ENCODE measurements at places on chromosomes 7 and 10.
A peak's percentile ranks its signal among the peaks of the same experiment; 100 is the strongest.

DNA sequence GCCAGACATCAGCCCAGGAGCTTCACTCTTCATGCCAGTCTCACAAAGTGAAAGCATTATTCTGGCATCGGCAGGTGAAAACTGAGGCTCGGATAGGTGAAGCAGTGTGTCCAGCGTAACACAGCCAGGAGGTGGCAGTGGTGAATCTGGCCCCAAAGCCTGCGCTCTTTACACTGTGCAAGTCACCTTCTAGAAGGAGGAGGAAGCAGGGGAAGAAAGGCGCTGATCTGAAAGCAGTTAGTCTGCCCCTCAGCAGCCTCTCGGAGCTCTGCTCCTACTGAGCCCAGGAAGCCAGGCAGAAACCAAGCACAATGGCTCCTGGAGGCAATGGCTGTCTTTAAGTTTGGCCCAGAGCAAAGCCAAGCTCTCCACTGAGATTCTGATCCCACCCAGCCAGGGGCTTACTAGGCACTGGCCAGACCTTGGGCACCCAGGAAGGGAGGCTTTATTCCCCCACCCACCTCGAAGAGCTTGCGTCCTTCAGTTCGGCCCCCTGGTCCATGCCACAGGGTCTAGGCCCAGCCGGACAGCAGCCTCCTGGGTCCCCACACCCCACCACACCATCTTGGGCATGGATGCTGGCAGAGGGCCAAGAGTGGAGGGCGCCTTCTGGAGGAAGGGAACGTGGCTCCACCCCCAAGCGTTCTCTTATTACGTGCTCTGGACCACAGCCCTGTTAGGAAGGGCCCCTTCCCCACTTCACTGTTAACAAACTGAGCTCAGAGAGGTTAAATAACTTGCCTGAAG, 104.5 kb downstream of the GRID1 start:
- DNase-seq = no peak

DNA sequence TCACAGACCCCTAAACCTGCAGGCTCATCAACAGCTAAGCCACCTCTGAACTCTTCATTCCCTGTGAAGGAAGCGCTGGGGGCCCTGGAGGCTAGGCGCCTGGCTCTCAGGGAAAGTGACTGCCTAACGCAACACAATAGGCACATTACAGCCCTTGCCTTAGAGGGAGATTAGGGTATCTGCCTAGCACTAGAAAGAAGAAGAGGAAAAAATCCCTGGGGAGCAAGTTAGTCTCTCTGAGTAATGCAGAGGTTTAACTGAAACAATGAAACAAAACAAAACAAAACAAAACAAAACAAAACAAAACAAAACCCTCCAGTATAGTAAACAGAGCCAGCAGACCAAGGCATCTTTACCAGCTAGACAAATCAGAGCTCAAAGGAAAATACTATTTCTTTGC, 2.6 kb downstream of the ZNF777 start:
- DNase-seq = no peak

DNA sequence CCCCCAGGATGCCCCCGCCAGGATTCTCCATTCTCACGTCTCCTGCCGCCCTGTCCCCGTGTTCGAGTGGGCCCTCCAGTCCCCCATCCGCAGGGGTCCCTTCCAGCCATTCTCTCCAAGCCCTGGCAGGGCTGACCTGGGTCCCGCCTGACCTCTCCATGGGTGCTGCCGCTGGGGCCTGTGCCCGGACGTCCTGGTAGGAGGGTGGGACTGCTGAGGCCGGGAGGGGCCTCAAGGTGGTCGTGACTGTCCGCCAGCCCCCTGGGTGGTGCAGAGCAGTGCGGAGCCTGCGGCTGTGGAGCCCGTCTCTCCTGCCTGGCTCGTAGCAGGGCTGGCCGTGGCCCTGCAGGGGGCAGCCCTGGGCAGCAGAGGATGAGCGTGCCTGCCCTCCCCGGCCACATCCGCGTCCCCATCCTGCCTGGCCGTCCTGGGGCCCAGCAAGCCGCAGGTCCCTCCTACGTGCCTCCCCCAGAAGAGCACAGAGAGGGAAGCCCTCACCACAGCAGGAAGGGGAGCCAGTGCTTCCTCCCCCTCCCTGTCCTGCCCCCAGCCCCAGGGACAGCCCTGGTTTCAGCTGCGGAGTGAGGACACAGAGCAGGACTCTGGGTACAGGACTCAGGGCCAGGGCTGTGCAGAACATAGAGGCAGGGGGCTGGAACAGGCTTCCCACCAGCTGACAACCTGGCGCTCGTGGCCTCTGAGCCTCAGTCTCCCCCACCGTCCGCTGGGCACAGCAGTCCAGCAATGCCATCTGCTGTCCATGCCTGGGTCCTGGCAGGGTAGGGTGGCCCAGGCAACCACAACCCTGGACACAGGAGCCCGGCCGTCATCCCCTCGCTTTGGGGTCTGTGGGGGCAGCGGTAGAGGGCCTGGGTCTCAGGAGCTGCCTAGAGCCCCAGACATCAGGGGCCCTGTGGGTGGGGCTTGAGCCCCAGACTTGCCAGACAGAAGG, 1.5 kb upstream of the GRIFIN start:
- DNase-seq = peak; percentile 63

- DNase-seq = no peak
These were observed 34.8 kb downstream of the DNAJB9 start for GRCh38 chr7:108604307-108605077.

- DNase-seq = no peak
These were observed 80.9 kb upstream of the PARD3 start for GRCh38 chr10:34895977-34896376.

GRCh38 chr7:81687062-81687461, 82.8 kb downstream of the HGF start:
- DNase-seq = no peak

DNA sequence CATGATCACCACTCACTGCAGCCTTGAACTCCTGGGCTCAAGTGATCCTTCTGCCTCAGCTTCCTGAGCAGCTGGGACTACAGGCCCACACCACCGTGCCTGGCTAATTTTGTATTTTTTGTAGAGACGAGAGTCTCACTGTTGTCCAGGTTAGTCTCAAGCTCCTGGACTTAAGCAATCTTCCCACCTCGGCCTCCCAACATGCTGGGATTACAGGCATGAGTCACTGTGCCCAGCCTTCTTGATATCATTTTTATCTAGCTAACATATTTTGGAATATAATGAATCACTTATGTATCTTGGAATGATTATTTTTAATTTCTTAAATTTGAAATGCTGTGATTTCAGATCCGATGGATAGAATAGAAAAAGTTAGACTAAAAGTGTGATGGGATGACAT, 18.4 kb downstream of the ARL4A start:
- DNase-seq = no peak

DNA sequence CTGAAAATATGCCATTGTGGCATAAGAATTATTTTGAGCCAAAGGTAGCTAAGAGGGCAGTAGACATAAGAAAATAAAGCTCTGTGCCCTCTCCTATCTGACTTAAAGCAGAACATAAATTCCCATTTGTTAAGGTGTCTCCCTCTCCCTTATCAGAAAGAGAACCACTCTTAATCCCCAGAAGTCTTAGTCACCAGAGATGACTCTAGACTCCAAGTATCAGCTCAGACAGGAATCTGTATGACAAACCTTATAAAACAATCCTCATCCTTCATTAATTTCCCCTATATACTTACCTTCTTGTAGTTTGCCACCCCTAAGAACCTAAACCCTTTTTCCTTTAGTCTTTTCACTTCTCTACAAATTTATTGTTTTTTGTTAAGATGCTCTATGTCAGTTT, 21.8 kb upstream of the PIP4K2A start:
- DNase-seq = peak; percentile 27

- peak; percentile 59 for DNase-seq
These were observed 43.3 kb downstream of the ETV1 start for GRCh38 chr7:13946181-13946580.

- no peak for DNase-seq
These were observed 10.7 kb downstream of the NRP1 start for GRCh38 chr10:33323721-33324120.

- peak; percentile 93 for DNase-seq
These were observed 2.9 kb upstream of the HKDC1 start for GRCh38 chr10:69217119-69217754.

- no peak for DNase-seq
These were observed 104.0 kb upstream of the NANOS1 start for GRCh38 chr10:118925404-118926071.

DNA sequence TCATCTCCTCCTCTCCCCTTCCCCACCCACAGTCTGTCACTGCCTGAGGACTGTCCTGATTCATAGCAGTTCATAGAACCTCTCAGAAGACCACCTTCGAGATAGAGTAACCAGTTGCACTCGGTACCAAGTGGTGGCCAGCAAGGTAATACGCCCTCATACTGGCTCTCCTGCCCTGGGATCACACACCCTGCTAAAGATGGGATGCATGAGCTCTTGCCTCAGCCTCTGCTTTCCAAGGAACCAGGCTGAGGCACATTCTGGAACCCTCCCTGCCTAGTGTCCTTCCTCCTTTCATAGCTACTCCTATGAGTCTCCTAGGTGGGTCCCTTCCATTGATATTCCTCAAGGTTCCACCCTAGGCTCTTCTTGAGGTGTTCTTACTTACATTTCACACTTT, 15.5 kb downstream of the CFAP43 start:
- no peak for DNase-seq

DNA sequence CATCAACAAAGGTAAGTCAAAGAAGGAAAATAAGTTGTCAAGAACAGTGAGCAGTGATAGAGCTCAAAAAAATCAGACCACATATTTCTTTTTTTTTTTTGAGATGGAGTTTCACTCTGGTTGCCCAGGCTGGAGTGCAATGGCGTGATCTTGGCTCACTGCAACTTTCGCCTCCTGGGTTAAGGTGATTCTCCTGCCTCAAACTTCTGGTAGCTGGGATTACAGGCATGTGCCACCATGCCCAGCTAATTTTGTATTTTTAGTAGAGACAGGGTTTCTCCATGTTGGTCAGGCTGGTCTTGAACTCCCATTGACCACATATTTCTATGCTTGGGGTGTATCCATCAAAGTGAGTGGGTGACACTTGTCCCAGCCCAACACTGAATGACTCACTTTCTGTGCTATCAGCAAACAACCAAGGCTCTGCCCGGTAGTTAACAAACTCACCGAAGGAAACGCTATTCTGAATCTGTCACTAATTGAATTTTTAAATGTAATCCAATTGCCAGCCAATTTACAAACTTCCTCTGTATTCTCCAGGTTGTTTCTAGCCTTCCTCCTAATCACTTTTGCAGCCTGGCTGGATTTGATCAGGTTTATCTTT, 19.6 kb upstream of the SMNDC1 start:
- DNase-seq = no peak

DNA sequence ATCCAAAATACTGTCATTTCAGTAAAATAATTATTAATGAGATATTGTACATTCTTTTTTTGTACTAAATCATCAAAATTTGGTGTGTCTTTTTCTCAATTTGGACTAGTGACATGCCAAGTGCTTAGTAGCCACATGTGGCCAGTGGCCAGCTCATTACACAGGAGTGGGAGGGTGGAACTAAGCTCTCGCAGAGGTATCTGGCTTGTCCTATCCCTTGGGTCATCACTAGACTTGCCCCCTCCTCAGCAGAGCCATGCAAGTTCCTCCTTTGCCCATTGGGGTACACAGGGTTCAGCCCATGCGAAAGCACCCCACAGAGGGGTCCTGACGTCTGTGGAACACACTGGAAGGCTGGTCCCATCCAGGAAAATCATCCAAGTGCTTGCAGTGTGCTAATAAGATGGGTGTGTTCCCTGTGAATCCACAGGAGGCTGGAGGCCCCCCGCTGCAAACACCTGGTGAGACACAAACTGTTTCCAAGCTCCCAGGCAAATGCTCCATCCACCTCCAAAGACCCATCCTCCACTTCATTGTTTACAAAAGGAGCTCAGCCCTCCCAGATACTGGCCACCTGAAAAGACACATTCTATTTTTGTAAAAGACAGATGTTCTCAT, 1.3 kb downstream of the ARHGAP22 start:
- no peak for DNase-seq

DNA sequence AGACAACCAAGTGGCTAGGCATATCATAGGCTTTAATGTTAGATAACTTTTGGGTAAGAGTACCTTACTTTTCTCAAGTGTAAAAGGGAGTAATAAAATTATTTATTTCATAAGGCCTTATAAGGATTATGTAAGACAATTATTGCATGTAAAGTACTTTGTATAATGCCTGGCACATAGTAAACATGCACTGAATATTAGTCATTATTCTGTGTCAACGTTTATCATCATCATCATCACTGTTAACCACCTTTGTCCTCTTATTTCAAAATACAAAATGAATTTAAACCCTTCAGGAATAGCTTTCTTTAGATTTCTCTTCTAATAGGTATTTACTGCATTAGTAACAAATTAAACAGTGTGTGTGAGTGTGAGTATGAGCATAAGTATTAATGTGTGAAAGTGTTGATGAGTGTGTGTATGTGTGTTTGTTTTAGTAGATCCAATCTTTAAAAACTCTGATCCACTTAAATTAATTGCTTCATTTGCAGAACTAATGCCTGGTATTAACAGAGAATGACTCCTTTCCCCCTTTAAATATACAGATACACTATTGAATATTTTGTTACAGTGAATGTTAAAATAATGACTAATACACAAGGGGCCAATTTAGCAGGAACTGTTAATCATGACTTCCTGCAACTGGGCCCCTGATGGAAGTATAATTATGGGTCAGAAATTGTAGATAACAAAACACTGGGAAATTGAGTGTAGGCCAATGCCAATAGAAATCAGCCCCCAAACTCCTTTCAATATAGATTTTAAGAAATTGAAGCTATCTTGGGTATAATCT, 213.3 kb upstream of the FZD8 start:
- DNase-seq = no peak

DNA sequence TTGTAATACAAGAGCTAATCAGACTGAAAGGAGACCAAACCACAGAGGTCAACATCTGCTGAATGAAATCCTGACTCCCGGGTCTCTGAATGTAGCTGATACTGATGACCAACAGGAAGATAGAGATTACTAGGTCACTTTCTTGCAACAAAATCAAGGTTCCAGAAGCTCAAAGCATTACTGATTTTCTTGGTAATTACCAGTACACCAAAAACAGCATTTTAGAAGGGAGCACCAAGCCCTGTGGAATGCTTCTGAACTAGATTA, 177.7 kb downstream of the SLC25A13 start:
- DNase-seq = no peak

- no peak for DNase-seq
These were observed 1177.1 kb upstream of the C7orf33 start for GRCh38 chr7:147413557-147413870.

- peak; percentile 22 for DNase-seq
These were observed 87.3 kb upstream of the CSTF2T start for GRCh38 chr10:51786684-51787035.

DNA sequence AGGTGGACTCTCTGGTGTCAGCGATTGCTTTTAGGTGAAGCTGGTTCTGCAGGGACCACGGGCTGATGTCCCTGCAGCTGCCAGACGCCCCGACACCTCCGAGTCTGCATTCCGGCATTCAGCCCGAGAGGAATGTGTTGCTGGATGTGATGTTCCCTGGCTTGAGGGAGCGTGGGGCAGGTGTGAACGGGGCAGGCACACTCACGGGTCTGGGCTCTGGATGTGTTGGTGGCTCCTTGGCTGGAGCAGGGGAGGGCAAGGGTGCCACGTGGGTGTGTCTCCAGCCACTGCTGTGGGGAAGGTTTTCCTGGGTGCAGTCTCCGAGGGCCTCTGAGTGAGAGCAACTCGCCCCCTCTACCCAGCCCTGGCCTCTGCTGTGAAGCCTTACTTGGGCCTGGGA, 140.5 kb downstream of the CAMK1D start:
- no peak for DNase-seq
